ENCODE measurements at places on chromosomes 7 and 10.

- DNase-seq, result no peak
Observed at GRCh38 chr7:132381742-132382472, 194.4 kb downstream of the PLXNA4 start.

DNA sequence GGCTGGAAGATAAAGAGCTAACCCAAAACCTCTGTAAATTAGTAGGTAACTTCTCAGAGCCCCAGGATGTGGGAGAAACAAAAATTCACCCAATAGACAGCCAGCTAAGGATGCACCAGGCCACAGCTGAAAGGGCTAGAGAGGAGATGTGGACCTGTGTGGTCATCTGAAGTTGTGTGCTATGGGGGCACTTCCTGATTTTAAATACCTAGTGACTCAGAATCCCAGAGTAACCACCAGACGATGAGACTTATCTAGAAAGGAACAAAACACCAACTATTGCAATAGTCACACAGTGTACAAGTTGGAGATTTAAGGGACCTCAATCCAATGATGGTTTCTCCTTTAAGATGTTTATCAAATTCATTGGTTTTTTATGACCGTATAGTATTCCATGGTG, 408.3 kb upstream of the ANKRD30A start:
- no peak for DNase-seq

- DNase-seq, result no peak
Observed at GRCh38 chr10:52662256-52662655, 110.3 kb downstream of the MBL2 start.

DNA sequence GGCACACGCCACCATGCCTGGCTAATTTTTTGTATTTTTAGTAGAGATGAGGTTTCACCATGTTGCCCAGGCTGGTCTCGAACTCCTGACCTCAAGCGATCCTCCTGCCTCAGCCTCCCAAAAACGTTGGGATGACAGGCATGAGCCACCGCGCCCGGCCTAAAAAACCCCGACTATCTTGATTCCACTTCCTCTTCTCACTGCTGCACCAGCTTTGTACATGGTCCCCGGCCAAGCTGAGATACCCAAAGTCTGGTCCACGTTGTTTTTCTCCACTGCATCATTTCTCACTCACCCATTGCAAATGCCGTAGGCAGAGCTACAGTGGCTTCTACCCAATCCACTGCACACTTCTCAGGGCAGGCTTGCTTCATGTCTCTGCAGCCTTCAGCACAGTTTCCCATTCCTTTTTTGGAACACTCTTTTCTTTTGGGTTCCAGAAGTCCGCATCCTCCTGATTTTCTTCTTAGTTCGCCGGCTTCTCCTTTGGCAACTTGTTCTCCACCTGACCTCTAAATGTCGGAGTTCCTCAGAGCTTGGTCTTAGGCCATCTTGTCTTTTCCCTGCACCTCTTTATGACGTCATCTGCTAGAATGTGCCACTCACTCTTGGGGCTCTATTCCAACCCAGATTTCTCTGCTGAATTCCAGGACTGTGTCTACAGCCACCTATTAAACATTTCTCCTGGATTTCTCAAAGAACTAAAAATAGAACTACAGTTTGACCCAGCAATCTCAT, 6.0 kb upstream of the GNB2 start:
- no peak for DNase-seq

DNA sequence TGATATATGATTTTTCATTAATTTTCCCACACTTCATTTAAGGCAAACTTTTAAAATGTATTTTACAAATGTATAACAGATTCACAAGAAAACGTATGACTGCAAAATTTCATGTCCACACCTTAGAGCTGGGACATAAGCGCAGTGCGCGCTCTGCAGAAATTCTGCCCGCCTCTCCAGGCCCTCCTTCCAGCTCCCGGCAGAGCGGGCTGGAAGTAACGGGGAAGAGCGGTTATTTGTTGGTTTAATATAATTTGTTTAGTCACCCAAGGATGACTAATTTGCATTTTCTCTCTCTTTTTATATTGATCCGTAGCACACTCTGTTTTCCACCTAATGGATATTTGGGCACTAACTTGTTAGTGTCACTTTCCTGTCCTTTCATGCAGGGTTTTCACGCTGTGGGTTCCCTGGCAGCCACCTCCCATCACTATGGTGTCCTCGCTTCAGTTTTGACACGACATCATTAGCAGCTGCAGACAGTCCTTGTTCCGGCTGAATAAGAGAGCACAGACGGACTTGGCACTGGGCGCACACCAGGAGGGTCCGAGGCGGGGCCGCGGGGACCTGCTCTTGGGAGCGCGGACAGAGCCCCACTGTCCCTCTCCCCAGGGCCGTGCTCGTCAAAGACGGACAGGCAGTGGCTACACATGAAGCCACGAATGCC, 129.2 kb upstream of the SEC61G start:
- DNase-seq, result no peak

Data from stimulated activated CD8-positive, alpha-beta memory T cell treated with anti-CD3 and anti-CD28 coated beads, Interleukin-7, amount 100 ng/mL, for 1 hour (primary cell).